ENCODE measurements at places on chromosomes 1 and 21.
A peak's percentile ranks its signal among the peaks of the same experiment; 100 is the strongest.

GRCh38 chr1:11412141-11412540 is 66.8 kb upstream of the DISP3 start:
- peak; percentile 26 for DNase-seq

DNA sequence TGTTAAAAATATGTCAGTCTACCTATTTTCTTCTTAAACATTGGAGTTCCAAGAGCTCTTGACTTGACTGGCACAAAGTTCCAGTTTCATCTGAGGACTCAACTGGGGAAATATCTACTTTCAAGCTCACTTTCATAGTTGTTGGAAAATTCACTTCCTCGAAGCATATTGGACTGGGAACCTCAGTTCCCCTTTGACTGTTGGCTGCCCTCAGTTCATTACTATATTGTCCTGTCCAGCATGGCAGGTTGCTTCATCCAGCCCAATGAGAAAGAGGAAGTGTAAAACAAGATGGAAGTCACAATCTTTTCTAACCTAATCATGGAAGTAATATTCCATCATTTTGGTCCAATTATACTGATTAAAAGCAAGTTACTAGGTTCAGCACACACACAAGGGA is 54.3 kb downstream of the ZNF697 start:
- DNase-seq: no peak

DNA sequence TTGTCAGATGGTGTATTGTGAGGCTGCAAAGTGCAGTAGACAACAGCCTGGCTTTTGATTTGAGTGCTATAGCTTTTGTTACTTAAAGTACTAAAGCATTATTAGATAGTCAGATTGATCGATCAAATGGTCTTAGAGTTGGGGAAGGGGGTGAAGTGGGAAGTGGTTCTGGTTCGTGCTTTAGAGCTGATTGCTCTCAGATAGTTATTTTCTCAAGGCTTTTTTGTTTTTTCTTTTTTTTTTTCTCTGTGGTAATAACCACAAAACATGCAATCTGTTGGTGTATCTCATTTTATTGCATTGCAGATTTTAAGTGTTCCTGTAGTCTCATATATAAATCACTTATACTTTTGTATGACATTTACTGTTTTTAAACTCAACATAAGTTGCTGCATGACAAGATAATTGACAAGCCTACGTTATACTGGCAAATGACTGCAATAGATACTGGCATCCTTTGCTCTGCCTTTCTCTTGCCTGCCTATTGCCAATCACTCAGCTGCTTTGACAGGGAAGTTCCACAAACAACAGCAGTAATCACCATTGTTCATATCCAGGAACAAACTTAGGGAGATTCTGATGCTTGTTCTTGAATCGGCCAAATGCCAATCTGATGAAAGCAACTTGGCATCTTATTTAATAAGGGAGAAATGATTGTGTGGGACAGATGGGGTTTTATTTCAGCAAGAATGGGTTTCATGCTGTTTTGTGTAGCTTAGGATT is 125.0 kb upstream of the B3GALT2 start:
- peak; percentile 4 for DNase-seq

DNA sequence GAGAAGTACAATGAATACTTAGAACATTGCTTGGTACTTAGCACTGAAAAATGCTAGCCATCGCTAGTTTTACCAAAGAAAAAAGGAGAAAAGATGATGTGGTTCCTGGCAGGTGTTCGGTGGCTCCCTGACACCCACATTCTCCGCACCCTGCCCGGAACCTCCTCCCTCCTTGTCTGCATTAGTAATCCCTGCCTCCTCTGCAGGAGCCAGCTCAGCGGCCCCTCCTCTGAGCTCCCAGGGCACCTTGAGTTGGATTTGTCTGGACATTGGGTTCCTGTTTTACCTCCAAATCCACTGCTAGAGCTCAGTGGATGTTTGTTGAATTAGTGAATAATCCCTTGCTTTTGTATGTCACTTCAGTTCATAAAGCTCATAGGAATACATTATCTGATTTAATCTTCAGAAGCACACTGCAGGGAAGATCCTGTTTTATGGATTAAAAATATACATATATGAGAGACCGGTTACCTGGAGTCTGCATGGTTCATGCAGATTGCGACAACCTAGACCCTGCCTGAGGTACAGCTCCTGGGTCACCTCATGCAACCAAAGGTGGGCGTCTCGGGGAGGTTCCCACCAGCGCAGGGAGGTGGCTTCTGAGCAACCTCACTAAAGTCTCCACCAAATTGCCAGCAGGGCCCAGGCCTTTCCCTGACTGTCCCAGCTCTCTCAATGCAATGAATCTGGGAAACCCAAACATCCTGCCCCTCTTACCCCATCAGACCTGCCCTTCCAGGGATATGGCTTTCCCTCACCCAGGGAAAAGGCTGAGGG is 24.2 kb downstream of the PCAT6 start:
- no peak for DNase-seq

DNA sequence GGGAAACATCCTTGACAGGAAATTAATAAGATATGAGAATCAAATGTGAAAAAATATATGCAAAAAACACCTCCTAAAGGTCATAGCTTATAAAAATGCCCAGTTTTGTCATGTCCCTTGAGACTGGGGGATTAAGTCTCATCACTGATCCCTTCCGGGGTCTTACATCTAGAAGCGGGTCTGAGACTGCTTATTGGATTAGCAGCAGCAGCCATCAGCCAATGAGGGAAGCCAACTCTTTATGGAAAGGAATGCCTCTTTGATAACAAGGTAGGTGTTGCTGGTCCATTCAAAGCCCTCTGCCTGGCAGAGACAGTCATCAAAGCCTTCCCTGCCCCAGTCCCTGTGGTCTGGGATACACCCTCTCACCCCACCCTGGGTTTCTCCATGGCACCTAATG is 3.9 kb upstream of the CACNA1S start:
- DNase-seq: no peak

- no peak for DNase-seq
These were observed 198.8 kb downstream of the COL24A1 start for GRCh38 chr1:85957760-85958159.

Data from Ammon's horn (tissue), 1 donor.